ENCODE measurements at places on chromosomes 6 and 20.

DNA sequence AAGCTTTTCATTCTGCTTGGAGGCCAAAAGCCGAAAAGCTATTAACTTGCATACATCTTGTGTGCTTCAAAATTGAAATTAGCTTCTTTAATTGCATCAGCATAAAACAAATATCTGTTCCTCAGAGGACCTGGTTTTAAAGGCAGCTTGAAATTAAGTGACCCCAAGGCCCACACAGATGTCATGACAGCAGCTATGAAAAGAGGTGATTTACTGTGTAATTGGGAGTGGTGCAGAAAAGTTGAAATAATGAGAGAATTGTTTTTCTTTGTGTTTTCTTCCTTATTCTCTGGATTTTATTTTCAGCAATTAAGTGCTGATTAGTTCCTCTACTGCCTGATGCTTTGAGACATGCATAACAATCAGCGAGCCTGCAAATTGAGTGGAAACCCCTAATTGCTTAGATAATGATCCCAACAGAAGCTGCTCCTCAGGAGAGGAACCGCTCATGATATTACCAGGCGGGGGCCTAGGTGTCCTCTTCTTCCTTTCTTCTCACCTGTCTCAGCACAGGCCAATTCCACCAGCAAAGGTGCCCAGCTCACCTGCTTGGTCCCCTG lies 34.1 kb upstream of the GGTLC1 start:
- DNase-seq: no peak

GRCh38 chr6:6775074-6775473 lies 186.6 kb downstream of the LY86 start:
- no peak for DNase-seq

DNA sequence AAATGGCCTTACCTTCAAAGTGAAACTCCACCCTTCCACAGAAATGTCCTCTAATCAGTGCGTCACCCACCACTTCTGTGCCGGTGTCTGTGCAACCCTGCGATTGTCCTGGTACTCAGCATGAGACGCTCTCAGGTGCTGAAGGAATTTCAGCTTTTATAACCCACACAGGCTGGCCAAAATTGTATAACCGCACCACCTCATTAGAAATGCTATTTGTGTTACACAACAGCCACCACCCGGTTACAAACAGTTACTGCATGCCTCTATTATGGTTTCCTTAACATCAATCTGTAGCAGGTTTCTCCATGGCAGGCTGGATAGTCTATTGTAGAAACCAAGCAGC lies 51.5 kb downstream of the SLC23A2 start:
- DNase-seq: no peak

DNA sequence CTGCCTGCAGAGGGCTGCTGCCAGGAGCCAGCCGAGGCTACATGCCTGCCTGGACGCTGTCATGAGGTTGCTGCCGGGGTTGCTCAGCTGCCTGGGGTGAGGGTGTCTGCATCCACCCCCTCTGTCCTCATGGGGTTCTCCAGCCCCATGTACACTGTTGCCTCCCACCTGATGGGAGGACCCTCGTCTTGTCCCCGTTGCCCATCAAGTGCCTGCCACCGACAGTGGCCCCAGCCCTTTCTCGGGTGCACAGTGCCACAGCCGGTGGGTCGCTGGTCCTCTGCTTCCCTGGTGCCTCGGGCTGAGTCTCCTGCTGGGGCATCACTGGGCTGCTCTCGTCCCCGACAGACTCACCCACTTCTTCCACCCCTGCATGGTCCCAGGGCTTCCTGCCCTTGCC lies 313.7 kb downstream of the CDH4 start:
- no peak for DNase-seq

GRCh38 chr6:116271149-116271708 lies 8.5 kb downstream of the TSPYL1 start:
- no peak for DNase-seq

DNA sequence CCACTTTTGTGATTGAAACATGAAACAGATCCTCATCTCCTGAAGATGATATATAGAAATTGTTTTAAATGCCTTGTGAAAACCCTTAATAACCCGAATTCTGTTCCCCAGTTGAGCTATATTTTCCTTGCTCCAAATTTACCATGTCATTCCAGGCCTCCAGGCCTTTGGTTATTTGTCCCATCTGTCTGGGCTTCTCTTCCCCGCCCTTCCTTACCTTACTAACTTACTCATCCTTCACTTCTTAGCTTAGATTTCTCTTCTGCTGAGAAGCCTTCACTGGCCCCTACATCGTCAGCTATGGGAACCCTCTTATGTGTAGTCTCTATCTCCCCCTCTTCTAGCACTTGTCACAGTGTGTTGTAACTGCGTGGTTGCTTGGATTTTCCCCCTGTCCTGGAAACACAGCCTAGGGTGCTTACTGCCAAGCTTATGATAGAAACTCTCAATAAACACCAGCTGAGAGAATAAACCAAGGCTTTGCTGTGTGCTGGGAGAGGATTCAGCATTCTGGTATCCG lies 68.6 kb downstream of the SGK1 start:
- DNase-seq: no peak

GRCh38 chr6:67121115-67121514 lies 1414.1 kb upstream of the EYS start:
- no peak for DNase-seq

- no peak for DNase-seq
Measured at GRCh38 chr6:114007516-114007915, 36.6 kb upstream of the HDAC2 start.

- no peak for DNase-seq
Measured at GRCh38 chr6:149194820-149195558, 122.5 kb upstream of the TAB2 start.

DNA sequence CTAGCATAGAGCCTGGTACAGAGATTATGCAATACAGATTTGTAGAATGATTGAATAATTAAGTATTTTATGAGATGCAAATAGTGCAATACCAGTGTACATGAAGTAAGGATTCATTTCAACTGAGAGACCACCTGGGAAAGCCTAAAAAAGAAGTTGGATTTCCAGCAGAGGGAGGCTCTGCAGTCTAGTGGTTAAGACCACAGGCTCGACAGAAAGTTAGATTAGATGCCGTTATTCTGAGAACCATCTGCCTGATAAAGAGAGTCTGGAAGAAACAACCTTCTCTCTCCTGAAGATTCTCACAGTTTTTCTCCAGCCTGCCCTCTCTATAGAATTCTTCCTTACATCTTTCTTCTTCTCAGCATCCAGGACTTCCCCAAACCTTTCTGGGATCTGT lies 13.6 kb upstream of the TNFRSF21 start:
- no peak for DNase-seq

DNA sequence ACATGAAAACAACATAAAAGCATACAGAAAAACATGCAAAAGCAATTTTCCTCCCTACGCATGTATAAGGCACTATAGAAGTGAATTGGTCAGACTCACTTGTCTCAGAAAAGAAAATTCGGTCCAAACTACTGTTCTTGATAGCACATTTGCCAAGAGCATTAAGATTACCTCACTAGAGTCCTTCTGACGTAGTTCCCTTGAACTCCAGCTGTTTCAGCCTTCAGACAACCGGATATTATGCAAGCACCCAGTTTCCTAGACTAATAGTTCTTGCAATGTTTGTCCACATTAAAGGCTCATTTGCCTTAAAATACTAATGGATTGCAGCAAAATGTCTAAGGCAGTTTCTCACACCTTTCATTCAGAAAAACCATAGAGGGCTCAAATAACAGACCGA lies 2.5 kb upstream of the CASS4 start:
- no peak for DNase-seq

DNA sequence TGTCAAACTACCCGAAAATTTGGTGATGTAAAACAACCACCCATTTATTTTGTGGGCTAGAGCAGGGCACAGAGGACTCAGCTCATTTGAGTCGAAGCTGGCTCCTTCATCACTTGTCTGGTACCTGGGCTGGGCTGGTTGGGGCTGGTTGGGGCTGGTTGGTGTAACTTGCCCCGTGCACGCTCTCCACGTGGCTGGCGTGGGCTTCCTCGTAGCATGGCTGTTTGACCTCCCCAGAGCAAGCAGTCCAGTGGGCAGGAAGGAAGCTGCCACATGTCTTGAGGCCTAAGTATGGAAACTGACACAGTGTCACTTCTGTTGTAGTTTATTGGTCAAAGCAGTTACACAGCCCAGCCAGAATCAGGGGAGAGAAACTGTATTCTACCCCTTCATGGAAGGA lies 27.1 kb downstream of the BCAS4 start:
- no peak for DNase-seq

DNA sequence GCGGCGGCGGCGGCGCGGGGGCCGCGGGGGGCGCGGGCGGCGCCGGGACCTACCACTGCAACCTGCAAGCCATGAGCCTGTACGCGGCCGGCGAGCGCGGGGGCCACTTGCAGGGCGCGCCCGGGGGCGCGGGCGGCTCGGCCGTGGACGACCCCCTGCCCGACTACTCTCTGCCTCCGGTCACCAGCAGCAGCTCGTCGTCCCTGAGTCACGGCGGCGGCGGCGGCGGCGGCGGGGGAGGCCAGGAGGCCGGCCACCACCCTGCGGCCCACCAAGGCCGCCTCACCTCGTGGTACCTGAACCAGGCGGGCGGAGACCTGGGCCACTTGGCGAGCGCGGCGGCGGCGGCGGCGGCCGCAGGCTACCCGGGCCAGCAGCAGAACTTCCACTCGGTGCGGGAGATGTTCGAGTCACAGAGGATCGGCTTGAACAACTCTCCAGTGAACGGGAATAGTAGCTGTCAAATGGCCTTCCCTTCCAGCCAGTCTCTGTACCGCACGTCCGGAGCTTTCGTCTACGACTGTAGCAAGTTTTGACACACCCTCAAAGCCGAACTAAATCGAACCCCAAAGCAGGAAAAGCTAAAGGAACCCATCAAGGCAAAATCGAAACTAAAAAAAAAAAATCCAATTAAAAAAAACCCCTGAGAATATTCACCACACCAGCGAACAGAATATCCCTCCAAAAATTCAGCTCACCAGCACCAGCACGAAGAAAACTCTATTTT lies 2.0 kb downstream of the FOXC1 start:
- no peak for DNase-seq

DNA sequence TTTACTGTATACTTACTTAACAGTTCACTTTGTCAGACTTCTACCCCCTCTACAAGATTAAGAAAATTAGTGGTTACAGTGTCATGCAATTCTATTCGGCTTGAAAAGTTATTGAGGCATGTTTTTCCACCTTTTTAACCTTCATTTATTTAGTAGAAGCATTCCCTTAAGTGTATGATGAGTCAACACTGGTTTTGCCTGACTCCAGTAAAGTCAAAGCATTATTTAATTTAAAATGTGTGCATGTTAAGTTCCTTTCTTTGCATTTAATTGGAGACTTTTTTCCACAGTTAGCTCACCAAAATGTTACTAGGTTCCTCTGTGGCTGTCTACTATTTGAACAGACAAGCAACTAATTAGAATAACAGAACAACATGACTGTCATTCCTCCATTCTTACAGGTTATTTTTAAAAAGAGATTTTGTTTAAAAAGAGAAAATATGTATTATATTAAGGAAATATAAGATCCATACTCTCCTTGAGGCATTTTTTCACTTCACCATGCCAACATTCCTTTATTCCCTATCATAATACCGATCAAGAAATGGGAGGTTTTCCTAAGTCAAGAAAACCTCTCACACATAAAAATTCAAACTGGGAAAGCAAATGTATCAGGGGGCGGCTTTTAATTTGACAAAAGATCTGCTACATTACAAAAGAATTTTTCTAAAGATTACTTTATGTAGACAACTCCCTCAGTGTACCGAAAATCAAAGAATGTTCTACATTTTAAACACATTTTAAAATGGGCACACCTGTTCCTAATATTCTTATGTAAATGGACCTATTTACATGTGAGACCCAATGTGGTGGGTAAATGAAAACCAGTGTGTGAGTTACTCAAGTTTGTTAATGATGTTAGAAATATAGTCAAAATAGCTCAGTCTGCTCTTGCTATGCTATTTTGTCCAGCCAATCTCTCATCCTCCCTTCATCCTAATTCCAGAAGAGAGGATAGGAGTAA lies 361.2 kb downstream of the UTRN start:
- no peak for DNase-seq

DNA sequence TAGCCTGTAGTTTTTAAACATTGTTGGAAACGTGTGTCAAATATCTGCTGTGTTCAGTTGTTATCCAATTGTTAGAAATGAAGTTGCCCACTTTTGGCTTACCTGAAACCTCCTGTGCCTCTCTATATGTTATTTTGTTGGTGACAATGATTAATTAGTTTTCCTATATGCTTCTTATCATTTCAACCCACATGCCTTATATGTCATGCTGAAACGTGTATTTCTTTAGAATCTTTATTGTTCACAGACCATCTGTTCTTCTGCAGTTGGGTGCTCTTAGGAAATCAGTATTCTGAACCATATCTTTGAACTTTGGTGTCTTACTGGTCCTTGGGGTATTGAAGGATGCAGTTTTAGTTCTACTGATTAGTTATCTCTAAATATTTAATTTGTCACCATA lies 91.2 kb upstream of the SCGN start:
- DNase-seq: no peak

DNA sequence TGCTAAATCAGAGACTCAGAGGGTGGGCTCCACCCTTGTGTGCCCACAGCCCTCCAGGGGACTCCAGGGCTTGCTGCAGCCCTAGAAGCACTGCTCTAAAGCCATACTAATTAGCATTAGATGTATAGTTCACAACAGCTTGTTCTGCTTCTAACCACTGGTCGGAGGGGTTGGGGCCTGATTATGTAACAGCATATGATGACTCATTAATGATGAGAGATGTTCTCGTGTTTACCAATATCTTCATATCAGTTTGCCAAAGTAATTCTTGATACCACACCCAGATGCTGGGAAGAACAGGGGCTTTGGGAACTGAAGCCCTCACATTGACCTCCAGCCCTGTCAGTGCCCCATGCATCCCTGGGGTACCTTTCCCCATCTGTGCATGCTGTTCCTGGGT lies 104.1 kb upstream of the FOXA2 start:
- no peak for DNase-seq

- DNase-seq: no peak
Measured at GRCh38 chr6:166003569-166003968, 164.1 kb downstream of the TBXT start.

- DNase-seq: no peak
Measured at GRCh38 chr20:61424628-61425420, 172.8 kb downstream of the CDH4 start.

GRCh38 chr6:163457637-163458561 lies 43.4 kb downstream of the QKI start:
- no peak for DNase-seq

DNA sequence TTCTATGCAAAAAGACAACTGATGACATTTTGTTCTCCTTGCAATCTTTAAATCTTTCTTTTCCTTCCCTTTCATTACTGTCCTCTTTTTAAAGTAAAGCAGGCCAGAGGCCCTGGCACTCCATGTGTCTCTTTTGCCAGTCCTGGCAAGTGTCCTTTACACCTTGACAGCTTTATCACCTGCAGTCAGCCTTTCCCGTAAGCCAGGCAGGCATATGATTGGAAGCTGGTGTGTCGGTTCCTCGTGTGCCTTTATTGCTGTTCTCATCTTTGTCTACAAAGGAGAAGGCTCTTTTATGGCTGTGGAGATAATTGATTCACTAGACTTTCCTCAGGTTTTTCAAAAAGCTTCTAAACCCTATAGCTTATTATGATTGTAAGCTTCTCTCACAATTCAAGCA lies 162.3 kb upstream of the FBXL4 start:
- DNase-seq: no peak

DNA sequence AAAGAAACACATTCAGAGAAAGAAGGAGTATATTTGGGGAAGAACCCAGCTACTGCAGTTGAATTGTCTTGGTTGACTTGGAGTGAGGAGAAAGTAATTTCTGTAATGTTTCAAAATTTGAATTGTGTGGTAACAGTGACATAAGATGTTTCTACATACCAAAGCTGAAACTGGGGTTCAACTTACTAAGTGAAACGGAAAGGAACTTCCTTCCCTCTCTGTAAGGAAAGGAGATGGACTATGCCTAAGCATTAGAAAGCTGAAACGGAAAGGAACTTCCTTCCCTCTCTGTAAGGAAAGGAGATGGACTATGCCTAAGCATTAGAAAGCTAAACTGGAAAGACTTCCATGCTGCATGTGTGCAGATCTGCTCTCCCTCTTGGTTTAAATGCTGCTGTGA lies 46.0 kb downstream of the HUS1B start:
- no peak for DNase-seq

Data from cortex of kidney (tissue), 1 donor.